ENCODE measurements at places on chromosomes 6 and 20.

- DNase-seq = peak; percentile 83
Observed at GRCh38 chr6:89984926-89985750, 90.9 kb downstream of the GJA10 start.

- no peak for DNase-seq
Observed at GRCh38 chr6:159067334-159067733, 22.5 kb upstream of the TAGAP start.

DNA sequence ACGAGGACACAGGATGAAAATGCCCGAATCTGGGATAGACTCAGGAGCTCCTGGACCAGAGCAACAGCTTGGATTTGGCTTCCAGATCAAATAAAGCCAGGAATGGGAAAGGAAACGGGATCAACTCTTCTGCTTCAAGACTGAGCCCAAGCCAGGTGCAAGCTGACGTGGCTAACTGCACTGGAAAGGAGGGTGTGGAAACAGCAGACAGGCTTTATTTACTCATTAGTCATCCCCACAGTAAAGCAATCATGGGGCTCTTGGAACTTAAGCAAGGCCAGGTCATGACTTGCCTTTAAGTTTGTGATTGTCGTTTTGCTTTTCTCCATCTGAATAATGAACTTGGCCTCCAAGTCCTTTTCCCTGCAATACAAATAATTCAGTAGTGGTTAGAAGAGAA is 45.2 kb downstream of the KIF16B start:
- no peak for DNase-seq

- no peak for DNase-seq
Observed at GRCh38 chr20:15582146-15582760, 991.0 kb downstream of the KIF16B start.

GRCh38 chr20:47609001-47609400 is 107.3 kb downstream of the NCOA3 start:
- no peak for DNase-seq

DNA sequence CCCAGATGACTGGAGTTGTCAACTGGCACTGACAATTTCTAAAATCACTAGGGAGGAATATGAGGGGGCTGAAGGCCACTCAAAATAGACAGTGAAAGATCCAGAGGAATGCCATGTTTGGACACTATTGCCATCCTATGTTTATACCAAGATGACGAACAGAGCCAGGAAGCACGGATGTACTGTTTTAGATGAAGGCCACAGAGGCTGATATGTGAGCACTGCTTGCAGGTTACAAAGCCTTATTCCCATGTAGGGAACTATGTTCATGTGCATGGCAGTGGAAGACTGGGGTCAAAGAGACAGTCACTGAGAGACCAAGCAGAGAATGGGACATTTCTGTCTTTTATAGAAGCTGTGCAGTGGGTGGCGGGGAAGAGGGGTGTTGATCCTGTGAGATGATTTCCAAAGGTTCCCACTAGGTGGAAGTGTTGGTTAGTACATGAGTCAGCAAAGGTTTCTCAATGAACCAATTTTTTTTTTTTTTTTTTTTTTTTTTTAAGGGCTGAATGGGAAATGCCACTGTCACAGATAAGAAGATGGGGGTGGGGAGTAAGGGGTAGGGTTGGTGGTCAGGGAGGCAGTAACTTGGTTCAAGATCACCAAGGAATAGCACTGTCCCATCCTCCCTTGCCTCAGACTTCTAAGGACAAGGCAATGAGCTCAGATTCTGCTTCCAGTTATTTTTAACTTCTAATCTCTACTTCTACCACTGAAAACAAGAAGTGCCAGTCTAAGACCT is 46.7 kb upstream of the MOCS1 start:
- DNase-seq = no peak

DNA sequence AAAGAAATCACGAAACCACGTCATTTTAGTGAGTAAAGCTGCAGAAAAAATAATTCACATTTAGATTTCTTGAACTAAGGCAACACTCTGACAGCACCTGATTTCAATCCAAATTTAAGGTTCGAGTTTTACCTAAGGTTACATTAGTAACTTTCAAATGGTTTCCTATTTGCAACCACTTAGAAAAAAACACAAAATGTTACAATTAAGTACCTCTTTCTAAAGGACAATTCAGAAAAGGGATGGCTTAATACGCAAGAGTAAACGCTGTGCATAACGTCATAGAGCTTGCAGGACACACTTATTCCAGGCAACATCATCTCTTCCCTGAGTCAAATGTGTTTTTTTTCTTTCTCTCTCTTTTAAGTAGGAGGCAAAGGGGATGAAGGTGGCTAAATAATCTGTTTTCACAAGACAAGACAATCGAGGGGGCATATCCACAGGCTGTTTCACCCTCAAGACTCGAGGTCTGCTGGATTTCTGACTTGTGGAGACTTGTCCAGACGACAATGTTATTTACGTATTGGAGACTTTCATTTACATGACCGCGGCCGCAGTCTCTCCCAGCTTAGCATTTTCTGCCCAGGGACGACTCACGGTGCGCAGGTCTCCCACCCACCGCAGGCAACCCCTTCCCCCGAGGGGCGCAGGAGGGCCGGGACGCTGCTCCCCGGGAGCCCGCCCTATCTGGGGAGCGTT is 86.0 kb downstream of the SESN1 start:
- DNase-seq = peak; percentile 64

- no peak for DNase-seq
Observed at GRCh38 chr6:4668271-4669179, 107.7 kb upstream of the CDYL start.

- DNase-seq = no peak
Observed at GRCh38 chr6:44201200-44201599, 15.5 kb upstream of the MYMX start.

GRCh38 chr20:9353916-9354276 is 160.5 kb upstream of the LAMP5 start:
- no peak for DNase-seq

GRCh38 chr6:166541366-166541765 is 45.1 kb downstream of the RAMACL start:
- DNase-seq = no peak

GRCh38 chr6:15722731-15723130 is 59.9 kb upstream of the DTNBP1 start:
- no peak for DNase-seq

DNA sequence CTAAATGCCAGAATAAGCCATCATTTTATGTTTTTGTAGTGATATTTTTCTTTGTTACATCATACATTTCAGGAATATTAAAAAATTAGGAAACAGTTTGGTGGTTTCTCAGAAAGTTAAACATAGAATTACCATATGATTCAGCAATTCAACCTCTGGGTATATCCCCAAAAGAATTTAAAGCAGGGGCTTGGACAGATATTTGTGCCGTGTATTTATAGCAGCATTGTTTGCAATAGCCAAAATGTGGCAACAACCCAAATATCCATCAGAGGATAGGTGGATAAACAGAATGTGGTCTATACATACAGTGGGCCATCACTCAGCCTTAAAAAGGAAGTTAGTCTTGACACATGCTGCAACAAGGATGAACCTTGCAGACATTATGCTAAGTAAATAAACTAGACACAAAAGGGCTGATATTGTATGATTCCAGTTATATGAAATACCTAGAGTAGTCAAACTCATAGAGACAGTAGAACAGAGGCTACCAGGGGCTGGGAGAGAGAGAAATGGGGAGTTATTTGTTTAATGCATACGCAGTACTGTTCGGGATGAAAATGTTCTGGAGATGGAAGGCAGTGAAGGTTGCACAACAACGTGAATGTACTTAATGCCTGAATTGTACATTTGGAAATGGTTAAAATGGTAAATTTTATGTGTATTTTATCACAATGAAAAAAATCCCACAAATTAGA is 18.9 kb upstream of the TRAF3IP2 start:
- DNase-seq = no peak

GRCh38 chr6:106553440-106553839 is 75.9 kb downstream of the RTN4IP1 start:
- DNase-seq = no peak

- no peak for DNase-seq
Observed at GRCh38 chr20:1163653-1164052, 21.1 kb downstream of the TMEM74B start.

DNA sequence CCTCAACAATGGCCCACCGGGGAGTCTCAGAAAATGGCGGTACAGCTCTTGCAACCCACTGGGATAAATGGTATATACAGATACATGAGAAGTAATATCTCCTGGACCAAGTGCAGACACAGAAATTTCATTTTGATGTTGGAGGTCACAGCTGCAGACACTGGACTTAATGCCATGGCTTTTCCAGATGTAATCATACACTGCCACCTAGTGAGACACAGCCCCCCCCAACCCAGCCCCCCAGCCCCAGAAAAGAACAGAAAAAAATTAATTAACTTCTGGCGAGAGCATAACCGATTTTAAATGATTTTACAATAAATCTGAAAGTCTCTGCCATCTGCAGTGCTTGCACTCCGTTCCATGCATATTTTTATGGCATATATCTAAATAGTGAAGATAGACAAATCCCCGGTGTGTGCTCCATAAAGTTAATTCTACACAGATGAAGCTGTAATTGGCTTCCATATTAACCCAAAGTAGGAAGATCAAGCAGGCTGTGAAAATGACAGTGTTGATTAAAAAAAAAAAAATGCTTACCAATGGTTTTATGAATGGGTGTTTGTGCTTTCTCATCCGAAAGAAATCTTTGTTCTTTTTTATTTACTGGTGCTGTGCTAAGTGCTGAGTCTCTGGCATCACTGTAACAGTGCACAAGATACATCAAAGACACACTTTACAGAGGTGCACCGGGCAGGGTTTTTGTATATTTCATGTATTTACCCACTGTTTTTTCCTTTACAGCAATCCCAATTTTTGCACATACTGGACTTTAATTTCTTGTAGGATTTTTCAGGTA is 804.1 kb downstream of the TFAP2A start:
- DNase-seq = no peak

DNA sequence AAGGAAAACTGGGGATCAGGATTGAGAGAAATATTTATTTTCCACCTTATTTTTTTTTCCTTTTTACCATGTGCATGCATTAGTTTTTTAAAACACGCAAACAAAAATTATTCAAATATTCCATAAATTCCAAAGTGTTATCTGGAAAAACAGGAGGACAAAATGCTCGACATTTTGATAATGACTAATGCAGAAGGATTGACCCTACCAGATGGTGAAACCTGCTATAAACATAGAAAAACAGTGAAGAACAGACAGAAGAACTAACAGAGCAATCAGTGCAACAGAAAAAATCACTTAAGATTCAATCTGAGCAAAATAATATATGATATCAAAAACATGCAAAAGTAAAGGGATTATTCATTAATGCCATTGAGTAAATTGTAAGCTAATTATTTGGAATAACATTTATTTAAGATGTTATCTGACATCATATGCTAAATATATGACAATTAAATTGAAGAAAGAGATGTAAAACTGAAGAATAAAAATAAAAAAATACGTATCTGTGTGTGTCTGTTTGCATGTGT is 218.4 kb downstream of the LMBRD1 start:
- no peak for DNase-seq

DNA sequence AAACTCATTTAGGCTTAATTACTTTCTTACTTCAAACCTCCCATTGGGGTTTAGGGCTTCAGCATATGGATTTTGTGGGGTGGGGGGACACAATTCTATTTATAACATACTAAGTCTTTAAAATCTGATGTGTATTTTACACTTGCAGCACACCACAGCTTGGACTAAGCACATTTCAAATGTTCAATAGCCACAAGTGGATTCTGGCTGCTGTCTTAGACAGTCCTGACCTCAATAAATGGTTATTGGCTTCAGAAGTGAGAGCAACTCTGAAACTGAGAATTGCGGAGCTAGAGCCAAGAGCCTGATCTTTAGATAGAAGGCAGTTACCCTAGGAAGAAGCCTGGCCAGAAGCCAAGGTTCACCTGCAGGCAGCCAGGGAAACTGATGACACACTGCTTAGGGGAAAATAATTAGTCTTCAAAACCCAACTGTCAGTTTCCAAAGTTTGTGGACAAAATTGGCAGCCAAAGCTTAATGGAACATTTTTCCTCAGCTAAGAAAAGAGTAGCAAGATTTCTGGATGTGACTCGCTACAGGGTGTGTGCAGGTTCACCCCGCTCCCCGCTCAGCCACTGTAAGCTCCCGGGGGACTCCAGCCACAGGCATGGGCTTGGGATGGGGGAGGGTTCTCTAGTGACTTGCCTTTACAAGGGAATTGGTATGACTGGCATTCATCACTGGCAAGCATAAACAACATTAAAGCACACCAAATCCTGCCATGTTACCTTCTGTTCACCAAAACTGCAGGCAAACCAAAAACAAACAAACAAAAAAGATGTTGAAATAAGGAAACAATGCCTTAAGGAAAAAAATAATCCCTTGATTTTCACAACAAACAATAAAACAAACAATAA is 219.8 kb downstream of the TFAP2A start:
- no peak for DNase-seq

DNA sequence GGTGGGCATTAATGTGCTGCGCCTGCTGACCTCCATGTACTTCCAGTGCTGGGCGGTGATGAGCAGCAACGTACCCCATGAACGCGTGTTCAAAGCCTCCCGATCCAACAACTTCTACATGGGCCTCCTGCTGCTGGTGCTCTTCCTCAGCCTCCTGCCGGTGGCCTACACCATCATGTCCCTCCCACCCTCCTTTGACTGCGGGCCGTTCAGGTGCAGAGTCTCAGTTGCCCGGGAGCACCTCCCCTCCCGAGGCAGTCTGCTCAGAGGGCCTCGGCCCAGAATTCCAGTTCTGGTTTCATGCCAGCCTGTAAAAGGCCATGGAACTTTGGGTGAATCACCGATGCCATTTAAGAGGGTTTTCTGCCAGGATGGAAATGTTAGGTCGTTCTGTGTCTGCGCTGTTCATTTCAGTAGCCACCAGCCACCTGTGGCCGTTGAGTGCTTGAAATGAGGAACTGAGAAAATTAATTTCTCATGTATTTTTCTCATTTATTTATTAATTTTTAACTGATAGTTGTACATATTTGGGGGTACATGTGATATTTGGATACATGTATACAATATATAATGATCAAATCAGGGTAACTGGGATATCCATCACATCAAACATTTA is 35.2 kb upstream of the NOP56 start:
- no peak for DNase-seq

- no peak for DNase-seq
Observed at GRCh38 chr6:167979436-167980139, 17.9 kb upstream of the KIF25 start.

GRCh38 chr20:47466213-47466612 is 35.5 kb upstream of the NCOA3 start:
- DNase-seq = no peak

DNA sequence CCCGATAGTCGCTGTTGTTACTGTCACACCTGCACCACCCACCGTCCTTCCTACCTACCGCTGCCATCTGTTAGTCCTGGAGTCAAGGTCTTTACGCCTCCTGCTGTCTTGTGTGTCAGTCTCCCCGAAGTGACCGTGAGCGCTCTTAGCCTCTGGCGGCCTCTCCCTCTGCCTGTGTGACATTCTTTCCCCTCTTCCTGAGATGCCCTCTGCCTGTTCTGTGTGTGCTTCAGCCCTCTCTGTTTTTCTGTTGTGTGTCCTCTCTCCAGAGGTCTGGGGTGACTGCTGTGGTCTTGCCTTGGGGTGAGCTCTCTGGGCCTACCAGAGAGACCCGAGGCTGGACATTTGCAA is 54.9 kb downstream of the TCP11 start:
- no peak for DNase-seq

GRCh38 chr20:34703424-34704176 is 544 bp upstream of the TP53INP2 start:
- no peak for DNase-seq

- DNase-seq = no peak
Observed at GRCh38 chr6:129678463-129678862, 31.5 kb downstream of the ARHGAP18 start.
